ENCODE measurements at places on chromosomes 5 and 9.

GRCh38 chr9:113711251-113711650 lies 164.9 kb upstream of the ZNF618 start:
- no peak for DNase-seq

GRCh38 chr9:134982311-134982710 lies 64.6 kb upstream of the FCN1 start:
- DNase-seq = no peak

- DNase-seq = no peak
Measured at GRCh38 chr9:113389451-113389850, 11.6 kb downstream of the ALAD start.

GRCh38 chr5:95711501-95712346 lies 19.4 kb upstream of the RHOBTB3 start:
- no peak for DNase-seq

GRCh38 chr9:96242811-96243210 lies 59.2 kb downstream of the HSD17B3 start:
- DNase-seq = no peak
